ENCODE measurements at places on chromosomes 2 and 18. TPM values are rescaled to one million over a fixed set of nuclear protein-coding genes. Genes with fewer than 3 reads are reported as not detected.
A peak's percentile ranks its signal among the peaks of the same experiment; 100 is the strongest.

The NEURL3 gene
- 0.52 TPM for total RNA-seq

The METTL5 gene
- total RNA-seq, result 43.9 TPM

The FSHR gene
- total RNA-seq, result not detected

The FBXO15 gene
- 0.80 TPM for total RNA-seq

The DHRS9 gene
- 2.2 TPM for total RNA-seq

The ALLC gene
- not detected for total RNA-seq

The TTC39C gene
- total RNA-seq, result 74.9 TPM

GRCh38 chr2:205699515-205700289 lies 17.4 kb downstream of the NRP2 start:
- peaks cover 12% of the 10 kb centered on the region for H3K4me1 ChIP-seq
- DNase-seq, result no peak
- H3K27ac ChIP-seq, result peak overlapping the region; percentile 62
- H3K36me3 ChIP-seq, result no peaks in the 10 kb centered on the region
- H3K27me3 ChIP-seq, result no peaks in the 10 kb centered on the region

- H3K27ac ChIP-seq, result no peak overlapping the region
- peaks cover 23% of the 10 kb centered on the region for H3K4me1 ChIP-seq
- no peaks in the 10 kb centered on the region for H3K27me3 ChIP-seq
- H3K36me3 ChIP-seq, result no peaks in the 10 kb centered on the region
- DNase-seq, result no peak
- H3K4me3 ChIP-seq, result no peak overlapping the region
Observed at GRCh38 chr2:191262436-191262835, 17.2 kb downstream of the MYO1B start.

- no peaks in the 10 kb centered on the region for H3K36me3 ChIP-seq
- no peaks in the 10 kb centered on the region for H3K27me3 ChIP-seq
- no peak for DNase-seq
Observed at GRCh38 chr2:111220962-111221361, 100.2 kb downstream of the BCL2L11 start.

- peaks cover 38% of the 10 kb centered on the region for H3K4me1 ChIP-seq
- no peak overlapping the region for H3K27ac ChIP-seq
- no peaks in the 10 kb centered on the region for H3K36me3 ChIP-seq
- H3K27me3 ChIP-seq, result peaks cover 100% of the 10 kb centered on the region
- DNase-seq, result peak; percentile 19
Observed at GRCh38 chr2:172089633-172090032, 4.3 kb downstream of the DLX1 start.

DNA sequence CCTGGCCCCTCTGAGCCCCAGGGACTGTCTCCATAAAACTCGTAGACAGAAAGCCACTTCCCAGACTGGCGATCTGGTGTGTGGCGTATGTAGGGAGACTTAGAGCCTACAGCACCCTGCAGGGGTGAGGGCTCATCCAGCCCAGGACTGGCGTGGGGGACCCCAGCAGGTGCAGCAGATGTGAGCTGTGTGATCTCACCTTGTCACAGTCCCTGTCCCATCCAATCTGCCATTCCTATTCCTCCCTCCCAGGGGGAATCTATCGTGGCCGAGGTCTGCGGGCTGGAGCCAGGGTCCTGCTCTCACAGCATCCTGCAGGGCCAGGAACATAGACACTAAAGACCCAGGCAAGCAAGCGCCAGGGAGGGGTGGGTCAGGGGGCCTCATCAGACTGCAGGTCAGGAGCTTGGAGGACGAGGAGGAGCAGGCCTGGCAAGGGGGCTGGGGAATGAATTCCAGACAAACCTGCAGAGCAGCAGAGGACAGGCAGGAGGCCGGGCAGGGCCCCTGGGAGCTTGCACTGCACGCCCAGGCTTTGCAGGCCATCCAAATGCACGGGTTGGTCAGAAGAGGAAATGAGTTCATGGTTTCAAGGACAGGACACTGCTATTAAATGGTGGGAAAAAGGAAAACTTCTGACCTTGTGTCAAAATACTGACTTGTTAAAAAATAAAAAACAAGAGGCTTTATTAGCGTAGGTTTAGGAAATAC lies 32.5 kb downstream of the HS6ST1 start:
- H3K4me3 ChIP-seq, result no peak overlapping the region
- peaks cover 43% of the 10 kb centered on the region for H3K4me1 ChIP-seq
- DNase-seq, result no peak
- no peak overlapping the region for H3K27ac ChIP-seq

GRCh38 chr2:174603280-174603679 lies 5.7 kb upstream of the WIPF1 start:
- H3K36me3 ChIP-seq, result no peaks in the 10 kb centered on the region
- H3K4me1 ChIP-seq, result peaks cover 29% of the 10 kb centered on the region
- DNase-seq, result no peak
- H3K4me3 ChIP-seq, result no peak overlapping the region
- no peak overlapping the region for H3K27ac ChIP-seq

- H3K27ac ChIP-seq, result no peak overlapping the region
- H3K27me3 ChIP-seq, result no peaks in the 10 kb centered on the region
- no peak overlapping the region for H3K4me3 ChIP-seq
- no peaks in the 10 kb centered on the region for H3K4me1 ChIP-seq
- DNase-seq, result no peak
Observed at GRCh38 chr18:75314117-75314516, 103.5 kb downstream of the TSHZ1 start.

DNA sequence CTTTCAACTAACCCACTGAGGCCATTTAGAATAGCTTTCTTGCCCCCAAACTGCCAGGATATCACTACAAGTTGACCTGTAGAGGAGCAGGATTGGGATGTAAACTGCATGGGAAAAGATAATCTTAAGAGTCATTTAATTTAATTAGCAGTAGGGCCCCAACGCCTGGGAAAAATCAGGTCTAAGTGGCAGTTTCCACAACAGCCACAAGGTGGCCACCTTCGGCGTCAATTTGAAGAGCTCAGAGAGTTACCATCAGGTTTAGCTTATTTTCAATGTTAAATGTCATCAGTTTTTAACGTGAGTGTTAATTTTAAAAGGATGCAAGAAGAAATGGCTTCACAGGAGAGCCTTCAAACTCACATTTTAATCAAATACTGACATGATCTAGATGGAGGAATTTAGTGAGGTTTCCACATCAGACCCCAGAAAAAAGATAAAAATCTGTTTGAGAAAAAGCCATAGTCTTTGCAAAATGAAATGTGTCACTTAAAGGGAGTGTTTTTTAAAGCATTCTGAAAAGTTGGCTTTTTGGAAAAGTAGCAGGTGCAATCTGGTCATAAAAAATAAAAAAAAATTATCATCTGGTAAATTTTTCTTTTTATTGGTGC lies 77.3 kb upstream of the UPP2 start:
- no peak overlapping the region for H3K4me3 ChIP-seq
- no peak for DNase-seq
- no peak overlapping the region for H3K27ac ChIP-seq
- no peaks in the 10 kb centered on the region for H3K27me3 ChIP-seq
- H3K36me3 ChIP-seq, result no peaks in the 10 kb centered on the region

GRCh38 chr2:7292154-7292691 lies 375.0 kb downstream of the RNF144A start:
- no peaks in the 10 kb centered on the region for H3K36me3 ChIP-seq
- no peaks in the 10 kb centered on the region for H3K4me1 ChIP-seq

DNA sequence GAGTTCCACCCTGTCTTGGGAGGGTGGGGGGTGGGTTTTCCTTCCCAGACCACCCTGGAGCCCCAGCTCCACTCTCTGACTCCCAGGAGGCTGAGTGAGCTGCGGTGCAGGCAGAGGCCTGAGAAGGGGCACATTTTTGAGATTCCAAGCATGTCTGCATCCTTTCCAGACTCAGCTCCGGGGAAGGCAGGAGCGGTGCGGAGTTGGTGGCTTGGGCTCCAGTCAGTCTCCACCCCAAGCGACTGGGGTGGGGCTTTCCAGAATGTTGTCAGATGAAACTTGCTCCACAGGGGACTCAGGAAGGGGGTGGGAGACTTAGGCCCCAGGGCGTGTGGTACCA lies 44.2 kb upstream of the HS6ST1 start:
- peaks cover 5% of the 10 kb centered on the region for H3K4me1 ChIP-seq
- peak; percentile 63 for DNase-seq

- H3K27ac ChIP-seq, result no peak overlapping the region
- DNase-seq, result no peak
- H3K27me3 ChIP-seq, result peaks cover 18% of the 10 kb centered on the region
Observed at GRCh38 chr18:78794071-78794430, 185.6 kb upstream of the SALL3 start.

GRCh38 chr2:68926796-68927195 lies 25.9 kb downstream of the GKN2 start:
- H3K4me1 ChIP-seq, result no peaks in the 10 kb centered on the region
- no peak overlapping the region for H3K27ac ChIP-seq
- H3K36me3 ChIP-seq, result no peaks in the 10 kb centered on the region
- no peak for DNase-seq
- H3K4me3 ChIP-seq, result no peak overlapping the region

DNA sequence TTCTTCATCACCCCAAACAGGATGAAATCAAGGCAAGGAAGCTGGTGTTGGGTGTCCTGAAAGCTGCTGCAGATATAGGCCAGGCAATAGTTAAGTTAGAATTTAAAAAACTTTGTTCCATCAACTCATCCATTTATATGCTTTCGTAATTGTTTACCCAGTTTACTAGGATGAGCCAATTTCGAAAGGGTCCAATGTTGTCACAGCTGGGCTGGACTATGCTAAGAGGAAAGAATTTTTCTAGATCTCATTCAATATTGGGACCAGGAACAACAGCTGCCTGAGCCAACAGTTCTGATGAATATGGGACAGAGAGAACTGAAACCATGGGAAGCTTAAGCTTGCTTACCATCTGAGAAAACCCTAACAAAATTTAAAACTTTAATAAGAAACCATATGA lies 21.6 kb upstream of the SP3 start:
- no peak overlapping the region for H3K4me3 ChIP-seq
- peak overlapping the region; percentile 65 for H3K27ac ChIP-seq
- peak; percentile 80 for DNase-seq
- peaks cover 95% of the 10 kb centered on the region for H3K4me1 ChIP-seq
- no peaks in the 10 kb centered on the region for H3K36me3 ChIP-seq
- H3K27me3 ChIP-seq, result no peaks in the 10 kb centered on the region

- H3K27me3 ChIP-seq, result no peaks in the 10 kb centered on the region
- no peaks in the 10 kb centered on the region for H3K36me3 ChIP-seq
- H3K4me3 ChIP-seq, result no peak overlapping the region
- no peaks in the 10 kb centered on the region for H3K4me1 ChIP-seq
Observed at GRCh38 chr2:156935616-156936015, 321.9 kb upstream of the GALNT5 start.

GRCh38 chr2:163779970-163780597 lies 44.3 kb upstream of the FIGN start:
- no peaks in the 10 kb centered on the region for H3K27me3 ChIP-seq
- peaks cover 1% of the 10 kb centered on the region for H3K4me1 ChIP-seq
- no peak for DNase-seq
- H3K27ac ChIP-seq, result no peak overlapping the region

DNA sequence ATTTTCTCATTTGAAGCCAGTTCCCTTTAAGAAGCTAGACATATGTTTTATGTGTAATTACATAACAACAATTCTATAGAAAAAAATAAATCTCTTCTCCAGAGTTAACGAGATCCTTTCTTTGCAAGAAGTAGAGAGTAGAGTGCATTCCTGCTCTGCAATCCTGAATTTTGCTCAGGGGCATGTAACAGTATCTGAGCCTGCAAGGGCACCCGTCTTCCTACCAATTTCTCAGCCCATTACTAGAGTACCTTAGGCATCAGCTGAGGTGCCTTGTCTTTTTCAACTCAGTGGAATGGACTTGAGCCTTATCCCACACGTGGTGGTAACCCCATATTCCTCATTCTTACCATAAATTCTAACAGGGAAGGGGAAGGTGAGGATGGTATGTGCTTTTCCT lies 205.9 kb downstream of the IKZF2 start:
- H3K4me1 ChIP-seq, result peaks cover 8% of the 10 kb centered on the region
- no peak overlapping the region for H3K4me3 ChIP-seq
- H3K27ac ChIP-seq, result no peak overlapping the region
- no peaks in the 10 kb centered on the region for H3K36me3 ChIP-seq
- no peak for DNase-seq

All from suprapubic skin (tissue), 4 donors.